Omental fat pad (tissue), 4 donors: ENCODE measurements at places on chromosomes 7 and 10. TPM values are rescaled to one million over a fixed set of nuclear protein-coding genes. Genes with fewer than 3 reads are reported as not detected.

ASB4 gene
- total RNA-seq: 0.28 TPM

SNCG gene
- 252 TPM for total RNA-seq

ADAM8 gene
- total RNA-seq: 3.9 TPM

DNA sequence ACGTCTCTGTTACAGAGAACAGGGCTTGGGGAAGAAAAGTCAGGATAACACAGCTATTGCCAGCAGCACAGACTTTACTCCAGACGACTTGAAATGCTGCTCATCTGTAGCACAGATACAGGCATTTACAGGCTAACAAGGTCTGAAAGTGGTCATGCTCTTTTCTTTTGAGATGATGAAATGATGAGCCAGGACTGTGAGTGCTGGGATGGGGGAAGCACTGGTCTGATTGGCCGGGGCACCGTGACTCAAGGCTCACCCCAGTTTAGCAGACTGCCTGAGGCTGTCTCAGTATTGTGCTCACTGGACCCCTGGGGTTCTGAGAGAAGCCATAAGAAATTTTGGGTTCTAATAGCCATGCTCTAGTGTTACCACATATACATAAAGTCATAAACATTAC is 12.4 kb downstream of the SMKR1 start:
- DNase-seq: no peak

DNA sequence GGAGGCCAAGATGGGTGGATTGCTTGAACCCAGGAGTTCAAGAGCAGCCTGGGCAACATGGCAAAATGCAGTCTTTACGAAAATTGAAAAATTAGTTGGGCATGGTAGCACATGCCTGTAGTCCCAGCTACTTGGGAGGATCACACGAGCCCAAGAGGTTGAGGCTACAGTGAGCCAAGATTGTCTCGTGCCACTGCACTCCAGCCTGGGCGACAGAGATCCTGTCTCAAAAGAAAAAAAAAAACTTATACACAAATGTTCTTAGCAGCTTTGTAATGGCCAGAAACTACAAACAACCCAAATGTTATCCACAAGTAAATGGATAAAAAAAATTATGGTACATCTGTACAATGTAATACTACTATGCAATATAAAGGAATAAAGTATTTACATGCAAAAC is 12.6 kb downstream of the NT5C2 start:
- no peak for DNase-seq

GRCh38 chr10:84412482-84412881 is 84.1 kb downstream of the CCSER2 start:
- DNase-seq: no peak

- DNase-seq: no peak
These were observed 269.1 kb downstream of the GATA3 start for GRCh38 chr10:8323428-8324054.
